ENCODE measurements at places on chromosomes 11 and 22.

DNA sequence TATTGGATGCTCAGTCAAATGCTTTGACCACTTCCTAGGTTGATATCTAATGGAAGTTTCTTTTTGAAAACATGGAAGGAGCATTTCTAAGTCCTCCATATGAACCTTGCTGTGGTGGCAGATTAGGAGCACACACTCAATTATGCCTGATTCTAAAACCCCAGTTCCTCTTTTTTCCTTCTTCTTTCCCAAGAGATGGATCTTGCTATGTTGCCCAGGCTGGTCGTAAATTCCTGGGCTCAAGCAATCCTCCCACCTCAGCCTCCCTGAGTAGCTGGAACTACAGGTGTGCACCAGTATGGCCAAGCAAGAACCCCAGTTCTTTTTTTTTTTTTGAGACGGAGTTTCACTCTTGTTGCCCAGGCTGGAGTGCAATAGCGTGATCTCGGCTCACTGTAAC lies 3.0 kb downstream of the LYVE1 start:
- no peak for DNase-seq

- no peak for DNase-seq
Measured at GRCh38 chr11:23226331-23227077, 366.2 kb upstream of the CCDC179 start.

DNA sequence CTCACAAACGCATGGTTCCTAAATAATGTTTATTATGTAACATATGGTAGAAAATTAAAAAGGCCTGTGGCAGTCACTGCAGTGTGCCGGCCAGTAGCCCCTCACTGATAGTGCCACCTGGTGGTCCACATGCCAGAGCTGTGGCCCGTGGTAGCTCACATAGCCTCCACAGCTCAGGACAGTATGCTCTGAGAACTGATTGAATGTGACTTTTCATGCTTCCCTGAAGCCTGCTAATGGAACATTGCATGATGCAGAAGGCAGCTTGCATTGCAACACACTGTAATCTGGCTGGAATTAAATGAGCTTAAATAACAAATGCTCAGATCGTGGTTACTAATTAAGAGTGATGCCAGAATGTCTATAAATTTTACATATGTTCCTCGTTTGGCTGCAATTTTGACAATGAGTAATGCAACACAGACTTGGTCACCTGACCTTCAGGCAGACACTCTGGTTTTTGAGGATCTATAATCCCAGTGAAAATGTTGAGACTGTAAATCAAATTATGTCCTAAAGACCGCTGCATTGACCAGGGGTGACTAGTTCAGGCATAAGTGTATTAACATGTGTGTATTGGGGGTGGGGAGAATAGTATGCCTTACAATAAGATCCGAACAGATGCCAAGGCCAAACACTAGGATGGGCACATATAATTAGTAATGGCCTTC lies 566.4 kb downstream of the METTL15 start:
- no peak for DNase-seq

DNA sequence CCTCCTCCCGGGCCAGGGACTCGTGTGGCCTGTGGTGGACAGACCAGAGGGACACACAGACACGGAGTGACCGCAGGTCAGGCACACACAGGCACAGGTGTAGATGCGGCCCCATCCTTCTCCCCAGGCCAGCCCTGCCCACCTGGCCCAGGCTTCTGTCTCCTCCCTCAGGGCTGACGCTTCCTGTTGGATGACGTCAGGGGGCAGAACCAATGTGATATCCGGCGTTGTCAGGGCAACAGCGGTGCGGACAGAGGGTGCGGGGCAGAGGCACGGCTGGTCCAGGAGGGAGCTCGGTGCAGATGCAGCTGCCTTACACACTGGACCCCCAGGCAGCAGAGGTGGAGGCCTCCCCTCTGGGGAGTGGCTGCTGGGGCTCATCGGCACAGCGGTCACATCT lies 2.9 kb upstream of the TUBGCP6 start:
- peak; percentile 65 for DNase-seq

DNA sequence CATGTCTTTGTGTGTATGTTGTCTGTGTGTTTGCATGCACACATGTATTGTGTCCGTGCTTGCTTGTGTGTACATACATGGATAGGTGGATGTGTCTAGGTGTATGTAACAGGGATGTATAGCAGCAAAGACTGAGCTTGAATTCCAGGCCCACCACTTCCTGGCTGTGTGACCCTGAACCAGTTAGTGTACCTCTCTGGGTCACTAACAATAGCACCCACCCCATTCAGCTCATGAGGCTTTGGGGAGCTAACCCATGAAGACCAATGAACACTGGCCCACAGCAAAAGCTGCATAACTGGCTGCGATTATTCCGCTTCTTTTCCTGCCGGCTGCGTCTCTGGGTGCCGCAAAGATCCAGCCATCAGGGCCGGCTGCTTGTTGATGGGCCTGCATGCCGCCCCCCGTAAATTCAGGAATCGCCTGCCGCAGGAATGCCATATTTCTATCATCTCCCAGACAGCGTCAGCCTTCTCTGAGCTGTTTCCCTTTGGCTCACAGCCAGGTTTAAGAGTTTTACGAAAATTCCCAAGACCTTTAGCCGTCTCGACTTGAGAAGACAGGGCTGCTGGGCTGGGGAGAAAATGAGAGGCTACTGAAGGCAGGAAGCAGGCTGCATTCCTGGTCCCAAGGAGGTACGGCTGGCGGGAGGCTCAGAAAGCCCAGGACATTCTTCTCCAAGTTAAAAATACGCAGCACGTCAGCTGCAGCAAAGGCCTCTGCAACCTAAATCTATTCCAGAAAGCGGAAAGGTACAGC lies 224.6 kb downstream of the MN1 start:
- no peak for DNase-seq

DNA sequence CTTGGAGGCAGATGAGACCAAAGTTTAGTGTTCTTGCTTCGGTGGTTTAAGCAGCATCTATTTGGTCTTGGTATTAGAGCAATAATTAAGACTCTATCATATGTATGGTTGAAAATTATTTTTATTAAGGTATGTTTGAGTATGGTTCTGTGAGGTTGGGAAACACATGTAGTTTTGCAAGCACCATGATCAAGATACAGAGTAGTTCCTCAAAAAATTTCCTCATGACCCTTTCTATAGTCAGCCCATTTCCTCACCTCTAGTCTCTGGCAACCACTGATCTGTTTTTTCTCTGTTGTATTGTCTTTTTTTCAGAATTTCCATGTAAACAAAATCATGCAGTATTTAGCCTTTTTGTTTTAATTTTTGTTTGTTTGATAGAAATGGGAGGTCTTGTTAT lies 18.4 kb downstream of the MTMR3 start:
- no peak for DNase-seq

DNA sequence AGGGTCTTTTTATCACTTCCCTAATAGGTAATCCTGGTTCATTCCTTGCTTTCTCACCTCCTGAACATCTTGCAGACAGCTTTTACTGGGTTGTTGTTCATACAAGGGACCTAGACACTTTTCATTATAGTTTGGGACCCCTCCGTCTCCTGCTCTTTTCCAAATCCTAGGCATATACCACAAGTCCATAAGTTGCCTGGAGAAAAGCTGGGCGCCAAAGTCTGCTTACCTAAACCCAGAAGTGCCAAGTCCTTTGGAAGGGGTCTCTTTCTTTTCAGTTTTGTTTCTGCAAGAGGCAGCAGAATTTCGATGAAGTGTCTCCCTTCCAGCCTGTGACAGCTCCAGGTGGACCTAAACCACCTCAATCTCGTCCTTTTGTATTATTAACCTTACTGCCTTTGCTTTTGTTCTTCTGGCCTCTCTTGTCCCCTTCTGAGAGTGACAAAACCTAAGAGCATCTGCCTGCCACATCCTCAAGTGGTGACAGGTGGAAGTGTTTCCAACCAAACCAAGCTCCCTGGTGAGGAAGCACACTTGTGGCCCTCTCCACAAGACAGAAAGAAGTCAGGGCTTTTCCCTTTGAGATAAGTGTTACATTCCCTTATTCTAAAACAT lies 19.5 kb upstream of the P2RY6 start:
- DNase-seq = no peak

DNA sequence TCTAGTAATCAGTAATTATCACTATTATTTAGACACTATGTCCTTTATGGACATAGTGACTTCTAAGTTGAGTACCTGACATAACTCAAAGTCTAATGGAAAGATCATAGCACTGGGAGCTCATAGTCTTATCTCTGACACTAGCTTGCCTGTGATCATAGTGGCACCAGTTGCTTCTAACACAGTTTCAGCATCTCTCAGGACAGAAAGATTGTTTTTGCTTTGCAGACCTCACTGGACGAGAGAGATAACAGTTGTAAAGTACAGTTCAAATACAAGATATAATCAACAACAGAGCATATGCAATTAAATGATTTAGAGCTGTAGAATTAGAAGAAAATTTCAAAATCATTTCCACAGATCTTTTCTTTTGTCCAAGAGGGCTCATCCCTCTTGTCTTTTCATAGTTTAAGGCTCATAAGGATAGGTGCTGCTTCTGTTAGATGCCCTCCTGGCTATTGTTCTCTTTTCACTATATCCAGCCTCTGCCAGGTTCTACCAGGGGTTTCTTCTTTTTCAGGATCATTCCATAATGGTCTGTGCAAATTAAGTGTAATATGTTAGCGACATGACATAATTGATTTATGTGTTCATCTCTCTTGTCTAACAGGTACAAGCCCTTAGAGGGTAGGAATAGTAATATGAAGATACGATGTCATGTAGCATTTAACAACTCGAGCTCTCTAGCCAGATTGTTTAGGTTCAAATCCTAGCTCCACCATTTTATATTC lies 1175.4 kb upstream of the TENM4 start:
- no peak for DNase-seq

DNA sequence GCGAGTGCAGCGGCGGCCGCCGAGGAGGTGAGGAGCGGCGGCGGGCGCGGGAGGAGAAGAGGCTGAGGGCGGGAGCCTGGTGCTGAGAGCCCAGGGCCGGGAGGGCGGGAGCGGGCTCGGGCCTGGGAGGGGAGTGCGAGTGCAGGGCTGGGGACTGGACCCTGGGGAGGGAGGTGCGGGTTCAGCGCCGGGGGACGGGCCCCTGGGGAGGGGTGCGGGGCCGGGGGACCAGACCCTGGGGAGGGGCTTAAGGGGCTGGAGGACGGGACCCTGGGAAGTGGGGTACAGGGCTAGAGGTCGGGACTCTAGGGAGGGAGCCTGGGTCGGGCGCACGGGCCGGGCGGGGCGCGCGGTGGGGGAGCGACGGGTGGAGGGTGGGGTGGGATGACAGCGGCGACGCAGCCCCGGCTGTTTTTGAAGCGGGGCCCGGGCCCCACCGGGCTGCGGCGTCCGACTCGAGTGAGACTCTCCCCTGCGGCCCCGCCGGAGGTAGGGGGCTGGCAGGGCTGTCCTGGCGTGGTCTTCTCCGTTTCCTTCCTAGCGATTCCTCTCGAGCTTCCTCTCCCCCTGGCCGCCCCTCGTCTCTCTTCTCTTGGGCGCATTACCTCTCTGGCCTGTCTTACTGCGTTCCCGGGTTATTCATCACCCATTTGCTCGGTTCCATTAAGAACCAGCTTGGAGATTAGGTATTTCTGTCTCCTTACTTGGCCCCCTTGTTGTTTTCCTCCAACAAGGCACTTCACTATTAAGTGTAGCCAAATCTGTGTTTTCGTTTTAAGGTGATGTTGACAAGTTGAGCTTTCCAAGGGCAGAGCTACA lies 754 bp downstream of the NUP50 start:
- no peak for DNase-seq

- no peak for DNase-seq
Measured at GRCh38 chr11:117606211-117606610, 190.8 kb downstream of the DSCAML1 start.

DNA sequence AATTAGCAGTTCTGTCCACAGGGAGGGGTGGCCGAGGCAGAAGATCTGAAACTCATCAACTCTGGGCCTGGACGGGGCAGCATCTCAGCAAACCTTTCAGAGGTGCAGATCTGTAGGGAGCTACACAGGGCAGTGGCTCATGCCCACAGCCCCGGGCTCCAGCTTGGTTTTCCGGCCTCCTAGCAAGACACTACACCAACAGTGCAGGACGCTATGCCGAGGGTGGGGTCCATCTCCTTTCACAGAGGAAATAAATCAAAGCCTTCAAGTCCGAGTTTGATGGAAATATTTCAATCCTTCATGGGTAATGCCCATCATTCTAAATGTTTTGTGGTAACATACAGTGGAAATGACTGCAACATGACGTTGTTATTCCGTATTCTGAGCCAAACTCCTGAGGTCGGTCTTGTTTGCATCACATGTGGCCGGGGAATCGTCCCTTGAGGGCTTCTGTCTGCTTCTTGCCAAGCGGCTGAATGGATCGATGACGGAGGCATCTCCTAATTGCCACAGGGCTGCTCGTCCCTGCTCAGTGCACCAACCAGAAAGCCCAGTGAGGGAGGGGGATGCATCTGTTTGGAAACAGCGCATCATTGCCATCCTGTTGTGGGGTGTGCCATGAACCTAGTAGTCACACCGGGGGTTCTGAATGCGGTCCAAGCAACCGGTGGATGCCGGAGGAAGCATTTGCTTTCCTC lies 30.0 kb downstream of the LINC01488 start:
- DNase-seq = no peak

DNA sequence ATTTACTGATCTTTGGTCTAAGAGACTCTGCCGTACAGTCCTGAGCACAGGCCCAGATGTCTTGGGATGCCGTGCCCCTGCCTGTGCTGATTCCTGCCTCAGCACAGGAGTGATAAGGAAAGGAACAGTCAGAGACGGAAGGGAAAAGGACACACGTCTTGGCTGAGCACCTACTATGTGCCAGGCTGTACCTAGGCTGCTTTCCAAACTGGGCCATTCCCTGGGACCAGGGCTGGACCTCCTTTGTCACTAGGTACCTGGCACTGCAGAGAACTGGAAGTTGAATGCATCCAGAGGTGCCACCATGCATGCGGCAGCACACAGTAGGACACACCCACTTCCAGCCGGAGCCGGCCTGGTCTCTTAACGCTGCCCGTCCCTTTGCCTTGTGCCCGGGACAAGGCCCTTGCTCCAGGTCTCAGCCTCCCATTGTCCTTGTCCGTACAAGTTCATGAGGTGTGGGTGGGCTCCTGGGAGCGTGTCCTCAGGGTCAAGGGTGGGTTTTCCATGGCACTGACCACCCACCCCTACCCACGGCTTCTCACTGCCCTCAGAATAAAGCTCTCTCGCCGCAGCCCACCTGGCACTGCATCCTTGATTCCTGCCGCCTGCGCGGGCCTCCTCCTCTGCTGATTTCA lies 1.1 kb upstream of the SSTR3 start:
- DNase-seq = no peak

- DNase-seq = no peak
Measured at GRCh38 chr22:20551805-20552442, 44.5 kb downstream of the MED15 start.

DNA sequence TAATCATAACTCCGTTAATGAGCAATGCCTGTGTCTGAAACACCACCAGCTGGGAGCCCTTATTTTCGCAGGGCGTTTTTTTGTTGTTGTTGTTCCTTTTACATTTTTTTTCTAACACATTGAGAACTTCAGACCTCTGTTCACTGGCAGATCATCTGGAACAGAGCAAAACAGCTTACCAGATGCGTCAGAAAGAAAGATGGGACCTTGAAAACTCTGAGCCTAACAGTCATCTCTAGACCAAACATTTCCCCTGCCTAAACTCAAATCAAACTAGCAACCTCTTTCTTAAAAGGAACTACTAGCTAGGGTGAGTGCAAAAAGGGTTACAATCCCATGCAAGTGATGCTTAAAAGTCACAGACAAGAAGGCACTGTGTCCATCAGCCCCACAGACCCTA lies 93.2 kb downstream of the PLEKHA7 start:
- DNase-seq = no peak
